ENCODE measurements at places on chromosomes 12 and 14.

DNA sequence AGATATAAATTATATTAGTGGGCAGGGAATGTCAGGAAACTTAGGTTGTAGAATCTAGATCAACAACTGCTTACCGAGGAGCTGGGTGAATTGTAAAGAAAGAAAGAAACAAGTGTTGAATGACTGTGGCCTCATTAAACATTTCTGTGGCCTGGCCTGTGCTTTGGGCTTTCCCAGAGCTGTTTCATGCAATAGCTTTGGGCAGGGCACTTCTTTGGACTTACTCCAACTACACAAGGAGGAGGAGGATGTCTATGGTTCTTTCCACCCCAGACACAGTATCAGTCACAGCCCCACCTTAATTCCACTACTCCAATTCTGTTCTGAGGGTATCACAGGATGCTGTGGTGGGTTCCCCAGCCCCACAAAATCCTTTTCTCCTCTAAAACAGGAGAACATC lies 38.0 kb downstream of the DPF3 start:
- no peak for DNase-seq

GRCh38 chr12:14417715-14418114 lies 52.2 kb downstream of the ATF7IP start:
- DNase-seq = no peak

DNA sequence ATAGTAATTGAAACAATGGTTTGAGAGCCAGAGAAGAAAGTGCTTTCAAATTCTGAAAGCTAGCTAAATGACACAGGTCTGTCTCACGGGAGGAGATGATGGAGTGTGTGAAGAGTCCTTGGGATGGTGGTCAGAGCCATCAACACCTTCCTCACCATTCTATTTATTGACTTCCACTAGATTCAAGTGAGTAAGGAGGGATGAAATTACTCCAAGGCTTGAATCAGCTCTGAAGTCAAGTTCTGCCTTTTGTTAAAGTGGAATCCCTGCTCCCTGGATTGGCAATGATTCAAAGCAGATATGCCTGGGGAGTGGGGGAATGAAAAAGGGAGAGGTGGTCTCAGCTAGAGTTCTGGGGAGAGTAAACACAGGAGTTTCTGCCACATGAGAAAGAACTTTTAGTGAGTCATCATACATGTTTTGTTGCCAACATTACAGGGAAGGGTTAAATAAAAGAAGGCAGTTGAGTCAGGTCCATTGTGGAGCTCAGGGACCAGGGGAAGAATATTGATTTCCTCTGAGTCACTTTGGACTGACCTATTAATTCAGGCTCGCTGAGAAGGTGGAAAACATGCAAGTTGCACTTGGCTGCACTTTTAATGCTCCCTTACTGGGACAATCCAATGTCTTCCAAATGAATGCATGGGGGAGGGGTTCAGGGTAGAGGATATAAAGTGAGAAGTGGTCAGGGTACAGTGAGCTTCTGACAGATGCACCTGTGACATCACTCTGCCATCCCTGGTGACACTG lies 142.7 kb downstream of the TBX5 start:
- no peak for DNase-seq

GRCh38 chr14:22668863-22669262 lies 24.7 kb upstream of the OR6J1 start:
- no peak for DNase-seq

DNA sequence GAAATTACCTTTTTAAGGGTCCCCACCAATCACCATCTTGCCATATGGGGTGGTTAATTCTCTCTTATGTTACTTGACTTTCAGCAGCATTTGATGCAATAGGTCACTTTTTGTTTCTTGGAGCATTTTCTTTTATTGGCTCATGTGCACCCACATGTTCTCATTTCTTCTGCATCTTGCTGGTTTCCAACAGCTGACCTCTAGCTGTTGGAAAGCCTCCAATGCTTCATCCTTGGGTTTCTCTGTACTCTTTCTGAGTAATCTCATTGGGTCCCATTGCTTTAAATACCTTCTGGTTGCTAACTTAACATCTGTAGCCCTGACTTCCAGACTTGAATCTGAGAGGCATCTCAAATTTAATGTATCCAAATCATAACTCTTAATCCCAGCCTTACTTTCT lies 116.8 kb downstream of the CRADD start:
- no peak for DNase-seq

DNA sequence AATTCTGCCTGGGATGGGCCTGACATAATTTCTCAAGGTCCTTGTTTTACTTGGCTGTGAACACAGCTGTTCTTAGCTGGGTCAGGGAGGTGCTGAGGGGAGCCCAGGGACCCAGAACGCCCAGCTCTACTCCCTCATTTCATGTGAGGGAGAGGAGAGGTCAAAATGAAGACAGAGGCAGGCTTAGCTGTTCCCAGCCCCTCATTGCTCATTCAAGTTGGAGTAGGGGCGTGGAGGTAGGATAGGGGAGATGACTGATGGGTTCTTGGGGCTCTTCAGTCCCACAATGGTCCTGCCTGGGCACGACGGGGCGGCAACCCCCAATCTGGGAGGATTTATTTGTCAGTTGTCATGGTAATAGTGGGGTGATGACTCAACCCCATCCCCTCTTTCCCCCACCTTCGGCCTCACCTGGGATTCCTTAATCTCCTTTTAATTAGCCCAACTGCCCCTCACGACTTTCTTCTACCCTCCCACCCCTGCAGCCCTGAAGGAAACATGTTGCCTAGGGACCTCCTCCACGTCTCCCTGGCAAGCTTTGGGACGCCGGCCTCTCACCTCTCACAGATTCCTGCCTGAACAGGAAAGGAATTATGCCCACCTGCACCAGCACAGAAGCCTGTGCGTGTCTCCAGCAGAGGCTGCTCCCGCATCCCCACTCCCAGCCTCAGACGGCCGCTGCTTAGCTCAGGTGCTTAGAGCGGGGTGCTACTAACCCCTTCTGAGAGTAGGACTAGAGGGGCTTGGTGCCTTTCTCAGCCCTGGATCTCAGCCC lies 10.2 kb downstream of the SPRYD3 start:
- DNase-seq = no peak

DNA sequence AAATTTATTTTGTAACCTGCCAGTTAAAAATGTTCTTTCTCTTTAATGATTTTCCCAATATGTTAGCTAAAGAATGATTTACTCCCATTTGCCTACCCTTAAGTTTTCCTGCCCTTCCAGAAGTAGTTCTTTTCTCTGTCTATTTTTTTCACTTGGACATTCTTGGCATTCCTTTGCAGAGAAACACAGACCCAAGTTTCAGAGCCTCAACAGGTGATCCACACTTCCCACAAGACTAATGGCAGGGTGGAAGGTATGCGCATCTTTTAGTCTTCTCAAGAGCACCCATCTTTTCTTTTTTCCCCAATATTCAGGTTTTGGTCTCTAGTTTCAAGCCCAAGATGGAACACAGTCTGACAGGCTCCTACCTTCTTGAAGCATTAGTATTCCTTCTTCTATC lies 420.7 kb downstream of the ADAMTS20 start:
- DNase-seq = no peak

- no peak for DNase-seq
Observed at GRCh38 chr14:44131861-44132260, 375.2 kb downstream of the FSCB start.

GRCh38 chr12:117882181-117882580 lies 86.6 kb downstream of the KSR2 start:
- no peak for DNase-seq

DNA sequence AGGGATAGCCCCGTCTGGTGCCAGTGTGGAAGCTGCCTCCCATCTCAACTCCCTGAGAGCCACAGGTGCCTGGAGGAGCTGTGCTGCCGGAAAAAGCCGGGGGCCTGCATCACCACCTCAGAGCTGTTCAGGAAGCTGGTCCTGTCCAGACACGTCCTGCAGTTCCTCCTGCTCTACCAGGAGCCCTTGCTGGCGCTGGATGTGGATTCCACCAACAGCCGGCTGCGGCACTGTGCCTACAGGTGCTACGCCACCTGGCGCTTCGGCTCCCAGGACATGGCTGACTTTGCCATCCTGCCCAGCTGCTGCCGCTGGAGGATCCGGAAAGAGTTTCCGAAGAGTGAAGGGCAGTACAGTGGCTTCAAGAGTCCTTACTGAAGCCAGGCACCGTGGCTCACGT lies 25.5 kb upstream of the P2RX4 start:
- DNase-seq = no peak

- no peak for DNase-seq
Observed at GRCh38 chr14:55438066-55438683, 2.2 kb downstream of the TBPL2 start.

DNA sequence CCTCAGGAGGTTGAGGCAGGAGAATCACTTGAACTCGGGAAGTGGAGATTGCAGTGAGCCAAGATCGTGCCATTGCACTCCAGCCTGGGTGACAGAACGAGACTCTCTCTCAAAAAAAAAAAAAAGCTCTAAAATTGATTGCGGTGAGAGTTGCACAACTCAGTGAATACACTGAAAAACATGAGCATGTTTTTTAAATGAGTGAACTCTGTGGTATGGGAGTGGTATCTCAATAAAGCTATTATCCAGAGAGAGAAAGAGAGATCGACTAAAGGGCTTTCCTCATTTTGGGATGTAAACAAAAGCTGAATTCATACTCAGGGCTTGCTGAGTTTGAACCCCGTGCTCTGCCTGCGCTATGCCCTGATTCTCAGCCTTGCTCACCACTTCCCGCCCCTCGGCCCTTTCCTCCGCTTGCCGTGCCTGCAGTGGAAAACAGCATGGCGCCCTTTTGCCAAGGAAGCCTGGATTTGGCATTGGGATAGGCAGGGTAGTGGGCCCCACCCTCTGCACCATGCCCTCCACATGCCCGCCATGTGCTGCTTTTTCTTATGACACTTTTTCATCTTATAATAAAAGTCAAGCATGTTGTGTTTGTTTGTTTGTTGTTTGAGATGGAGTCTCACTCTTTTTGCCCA lies 102.5 kb downstream of the LGMN start:
- DNase-seq = no peak

Data from cortex of kidney (tissue), 1 donor.